OCI-LY7 (cell line): ENCODE measurements at places on chromosomes 4 and X. TPM values are rescaled to one million over a fixed set of nuclear protein-coding genes. Genes with fewer than 3 reads are reported as not detected.

DNA sequence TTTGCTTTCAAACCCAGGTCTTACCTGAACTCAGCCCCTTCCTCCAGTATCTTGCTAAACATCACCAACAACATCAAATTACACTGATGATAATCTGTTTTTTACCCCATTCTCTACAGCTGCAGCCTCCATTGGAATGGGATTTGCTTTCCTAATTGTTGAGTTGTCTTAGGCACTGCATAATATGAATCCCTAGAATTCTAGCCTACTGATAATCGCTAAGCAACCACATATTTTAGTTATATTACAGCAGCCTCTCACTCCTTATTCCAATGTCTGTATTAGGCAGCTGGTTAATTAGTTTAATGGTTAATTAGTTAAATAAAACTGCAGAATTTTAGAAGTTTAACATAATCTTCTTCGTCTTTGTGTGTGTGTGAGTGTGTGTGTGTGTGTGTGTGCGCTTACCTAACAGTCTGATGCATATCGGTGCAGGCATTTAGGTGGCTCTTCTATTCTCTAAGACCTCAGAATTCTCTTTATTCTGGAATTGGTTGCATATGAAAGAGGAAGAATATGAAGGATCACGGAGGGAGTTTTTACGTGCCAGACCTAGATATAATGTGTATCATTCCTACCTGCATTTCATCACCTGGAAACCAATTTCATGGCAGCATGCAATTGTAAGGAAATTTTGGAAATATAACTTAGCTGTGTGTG, 5.3 kb upstream of the COMMD8 start:
- no peak for DNase-seq

- no peak for DNase-seq
These were observed 1938.9 kb upstream of the TENM3 start for GRCh38 chr4:180304321-180304720.

GRCh38 chr4:187312299-187312698, 588.6 kb upstream of the FAT1 start:
- no peak for DNase-seq

- DNase-seq: no peak
These were observed 59.0 kb downstream of the APBB2 start for GRCh38 chr4:41155194-41155830.

DNA sequence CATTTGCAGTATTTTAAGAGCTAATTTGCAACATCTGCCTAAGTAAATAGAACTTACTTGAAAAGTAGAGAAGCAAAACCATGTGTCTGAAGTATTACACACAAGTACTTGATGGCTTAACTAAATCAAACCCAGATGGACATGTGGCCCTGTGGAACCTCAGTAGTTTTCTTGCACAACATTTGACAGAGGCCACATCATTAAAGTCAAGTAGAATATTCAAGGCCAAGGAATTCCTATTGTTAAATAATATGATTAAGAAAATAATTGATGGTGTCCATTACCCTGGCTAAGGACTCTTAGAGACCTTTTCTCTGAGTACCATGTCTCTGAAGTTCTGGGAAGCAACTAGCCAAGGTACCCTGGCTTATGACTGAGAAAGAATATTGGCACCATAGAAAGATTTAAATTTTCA, 135.4 kb upstream of the OTUD4 start:
- DNase-seq: no peak

GRCh38 chr4:73606465-73606974, 13.7 kb downstream of the RASSF6 start:
- DNase-seq: peak; percentile 92

The MAD2L1 gene
- 112 TPM in 2 replicates for total RNA-seq

The RASGEF1B gene
- total RNA-seq: 5.7 and 9.8 TPM in 2 replicates

The IL3RA gene
- total RNA-seq: not detected in 2 replicates

The XAGE2 gene
- total RNA-seq: not detected in 2 replicates

The CT83 gene
- total RNA-seq: not detected in 2 replicates

The INTS6L gene
- total RNA-seq: 13.9 and 16.4 TPM in 2 replicates
